ENCODE measurements at places on chromosomes 5 and 9.

DNA sequence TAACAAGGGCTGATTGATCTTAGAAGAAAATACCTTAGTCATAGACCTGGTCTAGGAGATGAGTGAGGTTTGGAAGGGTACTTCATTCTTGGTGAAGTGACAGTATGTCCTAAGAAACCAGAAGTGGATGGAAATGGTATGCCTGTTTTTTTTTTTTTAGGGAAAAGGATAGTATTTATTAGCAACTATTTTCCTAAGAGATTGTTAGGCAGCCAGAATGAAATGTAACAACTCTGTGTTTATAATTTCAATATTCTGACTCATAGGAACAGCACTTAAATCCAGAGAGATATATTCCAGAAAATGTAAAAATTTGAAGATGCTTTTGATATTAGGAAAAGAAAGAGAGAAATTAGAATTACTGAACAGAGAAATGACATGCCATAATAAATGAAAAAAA lies 21.2 kb upstream of the ARL14EPL start:
- no peak for DNase-seq

- DNase-seq, result no peak
These were observed 1429.1 kb downstream of the MAT2B start for GRCh38 chr5:164934561-164934960.

- no peak for DNase-seq
These were observed 298.7 kb upstream of the RGMB start for GRCh38 chr5:98474782-98475181.

DNA sequence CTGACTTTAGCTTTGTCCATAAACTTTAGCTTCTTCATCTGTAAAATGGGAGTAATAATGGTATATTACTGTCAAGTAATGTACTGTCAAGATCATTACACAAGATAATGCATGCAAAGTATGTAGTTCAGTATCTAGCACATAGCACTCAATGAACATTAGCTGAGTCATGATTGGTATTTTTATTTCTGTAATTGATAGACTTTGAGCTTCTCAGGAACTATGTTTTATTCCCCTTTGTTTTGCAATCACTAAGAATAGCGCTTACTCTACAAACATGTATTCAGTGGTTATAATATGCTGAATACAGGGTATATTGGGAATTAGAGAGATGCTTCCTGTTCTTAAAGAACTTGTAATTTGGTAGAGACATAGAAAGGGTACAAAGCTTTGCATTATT lies 142.3 kb upstream of the KLF9 start:
- DNase-seq, result no peak

DNA sequence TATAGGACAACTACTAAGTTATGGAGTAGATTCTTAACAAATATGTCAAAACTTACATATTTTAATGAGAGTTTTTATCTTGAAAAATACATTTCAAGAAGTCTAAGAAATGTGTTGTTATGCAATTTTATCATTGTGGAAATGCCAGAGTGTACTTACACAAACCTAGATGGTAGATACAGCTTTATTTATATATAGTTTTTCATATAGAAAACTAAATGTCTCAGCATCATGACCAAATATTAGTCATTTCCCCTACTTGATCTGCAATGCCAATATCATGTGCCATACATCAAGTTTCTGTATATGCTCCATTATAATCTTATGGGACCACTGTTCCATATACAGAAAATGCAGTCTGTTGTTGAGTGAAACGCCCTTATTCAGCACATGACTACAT lies 28.7 kb downstream of the CAST start:
- no peak for DNase-seq

DNA sequence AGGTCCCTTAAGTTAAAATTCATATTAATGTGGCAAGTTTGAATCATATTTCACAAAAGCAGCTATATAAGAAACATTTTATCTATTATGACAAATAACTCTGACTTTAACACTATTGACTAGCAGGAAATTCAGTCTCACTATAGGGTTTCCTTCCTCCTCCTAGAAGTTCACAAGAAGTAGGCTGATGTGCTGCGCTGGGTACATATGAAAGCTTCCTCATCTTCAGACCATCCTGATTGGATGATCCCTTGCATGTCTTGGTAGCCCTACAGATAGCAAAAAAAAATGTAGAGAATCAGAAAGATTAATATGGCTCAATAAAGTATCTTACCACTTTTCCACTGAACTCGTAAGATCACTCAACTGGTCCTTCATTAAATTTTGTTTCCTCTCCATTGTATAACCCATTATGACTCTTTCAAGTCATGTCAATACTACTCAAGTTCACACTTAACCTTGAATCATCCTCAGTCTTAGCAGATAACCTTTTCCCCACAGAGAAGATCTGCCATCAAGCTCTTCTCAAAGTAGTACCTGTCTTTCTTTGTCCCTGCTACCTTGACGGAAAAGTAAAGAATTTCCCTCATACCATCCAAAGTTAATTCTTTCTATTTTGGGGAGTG lies 11.5 kb upstream of the PSIP1 start:
- no peak for DNase-seq

DNA sequence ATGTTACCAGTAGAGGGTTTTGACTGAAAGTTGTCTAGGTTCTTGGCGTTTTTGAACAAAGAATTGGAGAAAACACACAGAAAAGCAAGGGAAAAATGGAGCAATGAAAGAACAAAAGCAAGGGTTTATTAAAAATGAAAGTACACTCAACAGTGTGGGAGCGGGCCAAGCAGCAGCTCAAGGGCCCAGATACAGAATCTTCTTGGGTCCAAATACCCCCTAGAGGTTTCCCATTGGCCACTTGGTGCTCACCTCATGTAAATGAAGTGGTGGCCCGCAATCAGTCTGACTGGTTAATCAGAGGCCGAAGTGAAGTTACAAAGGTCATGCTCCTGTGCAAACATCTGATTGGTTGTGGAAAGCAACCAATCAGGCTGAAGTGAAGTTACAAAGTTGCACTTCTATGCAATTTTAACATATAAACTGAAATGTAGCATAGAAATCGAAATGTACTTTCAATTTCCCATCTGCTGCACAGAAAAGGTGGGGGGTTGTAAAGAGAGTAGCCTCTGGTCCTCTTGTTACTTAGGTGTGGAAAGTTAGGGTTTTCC lies 1.9 kb upstream of the GM2A start:
- DNase-seq, result no peak

- no peak for DNase-seq
These were observed 820.5 kb downstream of the PTPRD start for GRCh38 chr9:9792144-9792857.

DNA sequence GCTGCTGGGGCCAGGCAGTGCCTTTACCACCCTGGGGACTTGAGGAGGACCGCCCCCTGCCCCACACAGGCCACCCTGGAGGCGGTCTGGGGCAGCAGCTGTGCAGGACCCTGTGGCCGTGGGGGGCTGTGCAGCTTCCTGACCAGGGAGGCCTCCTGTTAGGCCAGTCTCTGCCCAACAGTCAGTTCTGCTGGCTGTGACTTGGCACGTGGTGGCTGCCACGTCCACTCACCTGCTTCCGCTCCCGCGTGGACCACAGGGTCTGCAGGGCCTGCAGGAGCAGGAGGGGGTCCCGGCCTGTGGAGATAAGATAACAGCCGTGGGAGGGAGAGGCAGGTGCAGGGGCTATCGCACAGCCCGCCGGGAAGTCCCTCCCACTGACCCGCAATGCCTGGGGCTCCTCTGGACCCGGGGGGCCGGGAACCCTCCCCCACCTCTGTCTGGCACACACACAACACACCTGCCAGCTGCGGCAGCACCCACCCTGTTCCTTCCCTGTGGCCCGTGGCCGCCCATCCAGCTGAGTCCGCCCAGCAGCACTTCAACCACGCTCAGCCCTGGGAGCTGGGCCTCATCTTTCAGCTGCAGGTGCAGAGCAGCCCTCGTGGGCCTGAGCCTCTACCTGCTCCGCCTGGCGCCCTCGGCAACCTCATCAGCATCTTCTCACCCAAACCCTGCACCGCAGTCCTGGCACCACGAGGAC lies 39.7 kb downstream of the EXD3 start:
- no peak for DNase-seq

DNA sequence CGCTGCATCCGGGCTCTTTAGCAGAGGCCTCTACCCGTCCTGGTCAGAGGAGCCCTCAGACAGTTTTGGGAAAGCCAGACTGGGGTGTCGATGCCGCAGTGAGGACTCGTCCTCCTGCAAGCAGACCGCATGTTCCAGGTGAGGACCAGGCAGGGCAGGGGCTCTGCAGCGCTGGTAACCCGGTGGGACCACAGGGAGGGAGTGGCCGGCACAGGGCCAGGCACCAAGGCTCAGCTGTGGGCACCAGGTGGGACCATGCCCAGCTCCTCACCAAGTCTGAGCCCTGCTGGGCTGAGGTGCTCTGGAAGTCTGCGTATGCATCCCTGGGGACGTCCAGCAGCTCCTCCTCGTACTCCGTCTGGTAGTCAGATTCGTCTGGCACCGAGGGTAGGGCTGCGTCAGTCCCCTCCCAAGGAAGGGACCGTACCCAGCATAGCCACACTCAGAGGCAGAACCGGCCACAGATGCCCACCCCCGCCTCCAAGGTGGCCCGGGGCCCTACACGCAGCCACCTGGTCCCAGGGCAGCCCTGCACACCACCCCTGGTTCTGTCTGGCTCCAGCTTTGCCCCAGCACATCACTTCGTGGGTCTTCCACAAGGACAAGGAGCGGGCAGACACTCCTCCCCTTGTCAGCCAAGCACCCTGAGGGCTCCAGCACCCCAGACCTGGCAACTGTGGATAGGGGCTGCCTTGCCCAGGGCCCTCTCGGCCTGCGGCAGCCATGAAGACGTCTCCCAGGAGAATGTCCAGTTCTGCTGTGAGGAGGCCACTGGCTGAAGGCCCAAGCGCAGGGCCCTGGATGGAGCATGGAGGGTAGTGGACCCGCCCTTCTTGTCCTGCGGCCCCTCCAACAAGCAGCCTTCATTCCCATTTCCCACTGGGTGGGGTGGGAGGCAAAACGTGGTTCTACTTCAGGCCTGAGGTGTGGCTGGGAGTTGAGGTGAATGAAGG lies 1.5 kb upstream of the NSMF start:
- no peak for DNase-seq

DNA sequence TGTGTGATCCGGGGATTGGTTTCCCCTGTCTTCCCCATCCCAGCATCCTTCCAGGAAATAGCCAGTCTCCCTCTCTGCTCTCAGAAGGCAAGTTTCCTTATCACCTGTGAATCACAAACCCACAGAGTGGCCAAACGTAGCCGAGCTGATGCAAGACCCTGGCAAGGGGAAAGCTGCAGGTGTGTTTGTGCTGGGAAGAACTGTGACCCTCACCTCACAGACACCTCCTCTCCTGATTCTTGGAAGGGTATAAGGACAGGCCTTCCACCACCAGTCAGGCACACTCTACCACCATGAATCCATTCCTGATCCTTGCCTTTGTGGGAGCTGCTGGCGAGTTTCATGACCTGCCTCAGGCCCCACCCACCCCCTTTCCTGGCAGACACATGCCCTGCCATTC lies at the start of gene PRSS3:
TSS of gene PRSS3 (plus strand) at position 281 of the 400 bp plus-strand sequence. CDS start at position 294, 13 bp downstream.
- no peak for DNase-seq

- no peak for DNase-seq
These were observed 94.3 kb upstream of the CPEB4 start for GRCh38 chr5:173793648-173794548.

DNA sequence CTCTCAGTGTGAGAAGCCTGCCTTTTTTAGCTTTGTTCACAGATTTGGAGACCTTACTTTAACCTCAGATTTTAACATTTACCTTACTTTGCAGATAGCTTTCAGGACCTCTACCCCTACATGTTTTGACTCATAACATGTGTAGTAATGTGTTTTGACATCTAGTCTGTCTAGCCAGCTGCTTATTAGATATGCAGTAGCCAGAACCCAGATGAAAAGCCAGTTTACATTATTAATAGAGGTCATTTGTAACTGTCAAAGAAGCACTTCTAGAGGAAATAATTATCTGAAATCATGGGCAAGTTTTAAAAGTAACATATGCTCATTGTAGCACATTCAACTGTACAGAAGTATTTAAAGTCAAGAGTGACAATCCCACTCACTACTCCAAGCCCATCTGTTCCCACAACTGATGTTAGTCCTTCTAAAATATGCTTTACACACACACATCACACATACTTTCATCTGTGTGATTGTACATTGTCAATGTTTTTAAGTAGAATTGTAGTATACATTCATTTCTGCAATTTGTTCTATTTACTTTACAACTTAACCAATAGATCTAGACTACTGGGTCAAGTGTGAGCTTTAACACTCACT lies 71.8 kb upstream of the NIPAL4 start:
- DNase-seq, result no peak

- DNase-seq, result no peak
These were observed 1696.0 kb upstream of the WWC1 start for GRCh38 chr5:166595274-166595951.

DNA sequence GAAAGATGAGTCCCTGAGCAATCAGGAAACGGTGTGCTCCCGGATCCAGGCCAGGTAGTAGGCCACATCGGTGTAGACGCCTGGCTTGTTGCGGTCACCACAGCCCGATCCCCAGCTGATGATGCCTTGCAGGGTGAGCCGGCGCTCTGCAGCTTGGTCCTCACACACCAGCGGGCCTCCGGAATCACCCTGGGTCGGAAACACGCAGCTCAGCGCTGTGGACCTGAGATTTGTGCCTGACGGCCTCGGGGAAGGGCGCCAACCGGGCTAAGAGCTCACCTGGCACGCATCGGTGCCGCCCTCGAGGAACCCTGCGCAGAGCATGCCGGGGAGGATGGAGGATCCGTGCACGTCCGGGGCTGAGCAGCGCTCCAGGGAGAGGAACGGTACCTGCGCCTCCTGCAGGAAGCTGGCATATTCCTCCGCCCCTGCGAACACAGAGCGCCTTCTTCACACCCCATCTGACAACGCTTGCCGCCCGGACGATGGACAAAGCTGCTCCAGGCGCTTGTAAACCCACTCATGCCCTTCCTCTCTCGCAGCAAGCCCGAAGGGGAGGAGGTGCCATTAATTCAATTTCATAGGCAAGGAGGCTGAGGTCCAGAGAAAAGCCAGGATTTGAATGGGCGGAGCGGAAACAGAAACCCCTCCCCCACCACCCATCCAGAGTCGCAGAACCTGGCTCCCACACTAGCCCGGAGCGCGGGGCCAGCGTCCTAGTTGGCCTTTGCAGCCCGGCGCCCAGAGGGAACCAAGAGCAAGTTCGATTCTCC lies 2.0 kb upstream of the PFN3 start:
- DNase-seq, result peak; percentile 77

- no peak for DNase-seq
These were observed 112.2 kb upstream of the SHB start for GRCh38 chr9:38181232-38181631.

DNA sequence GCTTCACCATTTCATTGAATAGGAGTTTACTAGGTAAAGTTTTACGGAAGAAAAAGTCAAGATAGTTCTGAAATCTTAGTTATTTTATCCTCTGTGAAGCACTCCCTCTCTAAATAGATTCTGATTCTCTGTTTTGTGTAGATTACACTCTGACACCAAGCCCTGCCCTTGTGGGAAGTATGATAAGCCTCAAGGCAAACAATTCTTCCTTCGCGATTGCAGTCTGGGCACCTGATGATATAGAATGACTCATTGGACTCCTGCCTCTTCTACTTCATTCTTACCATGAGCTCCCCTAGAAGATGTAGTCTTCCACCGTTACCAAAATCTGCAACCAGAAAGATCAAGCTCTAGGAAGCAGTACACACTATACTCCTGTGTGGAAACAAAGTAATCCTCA lies 626.9 kb upstream of the PTGER4 start:
- no peak for DNase-seq
